ENCODE measurements at places on chromosomes 5 and 9.

DNA sequence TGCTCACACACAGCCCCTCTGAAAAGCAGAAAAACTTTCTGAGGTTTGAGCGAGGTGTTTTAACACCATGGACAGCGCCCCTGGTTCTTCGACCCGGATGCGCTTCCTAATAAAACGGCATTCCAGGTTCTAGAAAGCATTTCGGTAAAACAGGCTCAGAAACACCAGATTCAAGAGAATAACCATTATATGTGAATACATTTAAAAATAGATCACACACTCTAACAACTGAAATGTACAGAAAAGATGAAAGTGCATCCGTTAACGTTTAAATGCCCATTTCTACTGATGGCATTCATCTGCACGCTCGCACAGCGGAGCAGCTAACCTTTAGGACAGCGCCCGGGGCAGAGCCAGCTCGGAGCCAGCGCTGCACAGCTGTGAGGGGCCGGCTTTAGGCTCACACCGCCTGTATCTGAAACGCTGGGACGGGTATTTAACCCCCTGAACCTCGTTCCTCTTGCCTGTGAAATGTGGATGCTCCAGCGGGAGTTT is 26.3 kb upstream of the TENT4A start:
- DNase-seq, result no peak

- DNase-seq, result no peak
Measured at GRCh38 chr5:122413722-122414121, 101.7 kb downstream of the SNCAIP start.

DNA sequence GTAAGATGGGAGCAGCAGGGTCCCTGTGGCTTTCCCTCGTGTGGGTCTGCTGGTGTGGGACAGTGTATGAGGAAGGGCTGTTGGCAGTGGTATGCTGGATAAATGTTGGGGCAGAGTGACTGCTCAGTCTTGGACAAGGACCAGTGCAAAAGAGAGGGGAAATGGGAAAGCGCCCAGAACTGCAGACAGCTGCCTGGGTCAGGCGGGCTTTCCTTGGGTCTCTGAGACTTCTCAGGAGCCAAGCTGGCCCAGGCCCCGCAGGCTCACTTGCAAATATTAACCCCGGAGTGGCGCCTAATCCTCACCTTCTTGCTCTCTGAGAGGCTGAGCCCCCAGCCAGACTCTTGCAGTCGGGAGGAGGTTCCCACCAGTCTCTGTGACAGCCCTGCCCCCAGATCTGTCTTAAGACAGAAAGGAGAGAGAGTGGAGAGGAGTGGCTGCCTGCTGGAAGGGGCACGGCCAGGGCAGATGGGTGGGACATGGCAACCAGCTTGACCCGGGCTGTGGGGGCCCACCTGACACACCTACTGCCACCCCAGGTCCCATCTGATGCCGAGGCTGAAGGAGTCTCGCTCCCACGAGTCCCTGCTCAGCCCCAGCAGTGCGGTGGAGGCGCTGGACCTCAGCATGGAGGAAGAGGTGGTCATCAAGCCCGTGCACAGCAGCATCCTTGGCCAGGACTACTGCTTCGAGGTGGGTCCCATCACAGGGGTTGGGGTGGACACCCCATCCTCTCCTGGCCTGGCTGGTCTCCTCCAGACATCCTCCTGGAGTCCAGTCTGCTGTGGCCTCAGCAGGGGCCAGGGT is 105.2 kb downstream of the DAB2IP start:
- DNase-seq, result no peak

DNA sequence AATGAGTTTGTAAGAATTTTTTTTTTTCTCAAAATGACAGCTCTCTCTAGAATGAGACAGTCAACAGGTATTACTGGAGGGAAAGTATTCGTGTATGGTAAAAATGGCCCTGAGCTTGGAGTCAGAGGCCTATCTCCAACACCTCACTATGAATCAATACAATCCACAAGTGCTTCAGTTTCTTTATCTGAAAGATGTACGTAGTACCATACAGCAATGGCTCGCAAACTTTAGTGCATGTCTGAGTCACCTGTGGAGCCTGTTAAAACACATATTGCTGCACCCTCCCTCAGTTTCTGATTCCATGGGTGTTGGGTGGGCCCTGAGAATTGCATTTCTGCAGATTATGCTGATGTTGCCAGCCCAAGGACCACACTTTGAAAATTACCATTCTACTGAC is 44.6 kb downstream of the DMRT2 start:
- DNase-seq, result no peak

DNA sequence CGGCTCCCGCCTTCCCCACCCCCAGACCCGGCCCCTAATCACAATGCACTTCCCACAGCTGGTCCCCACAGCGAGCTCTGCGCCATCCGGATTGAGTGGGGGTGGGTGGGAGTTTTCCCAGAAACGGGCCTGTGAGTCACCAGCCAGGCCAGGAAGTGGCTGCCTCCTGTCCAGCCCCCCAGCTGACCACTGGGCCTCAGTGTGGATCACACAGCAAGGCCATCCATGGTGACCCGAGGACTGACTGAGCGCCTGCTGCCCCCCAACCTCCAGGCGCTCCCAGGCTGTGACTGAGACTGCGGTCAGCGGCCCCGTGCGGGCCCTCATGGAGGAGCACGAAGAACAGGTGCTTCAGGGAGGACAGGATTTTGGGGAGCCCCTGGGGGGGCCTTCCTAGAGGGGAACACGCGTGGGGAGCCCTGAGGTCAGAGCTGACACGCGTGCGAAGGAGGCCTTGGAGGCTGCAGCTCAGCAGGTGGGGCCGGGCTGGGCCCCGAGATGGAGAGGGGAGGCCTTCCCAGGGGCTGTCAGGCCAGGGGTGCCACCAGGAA is 48.3 kb upstream of the EGFL7 start:
- peak; percentile 50 for DNase-seq

All from uterus (tissue), 4 donors.